T-helper 17 cell (primary cell): ENCODE measurements at places on chromosomes 12 and 14. TPM values are rescaled to one million over a fixed set of nuclear protein-coding genes. Genes with fewer than 3 reads are reported as not detected.

GRCh38 chr14:75748336-75748735 lies 87.3 kb downstream of the TTLL5 start:
- no peak for DNase-seq

The ANKRD33 gene
- total RNA-seq = not detected

DNA sequence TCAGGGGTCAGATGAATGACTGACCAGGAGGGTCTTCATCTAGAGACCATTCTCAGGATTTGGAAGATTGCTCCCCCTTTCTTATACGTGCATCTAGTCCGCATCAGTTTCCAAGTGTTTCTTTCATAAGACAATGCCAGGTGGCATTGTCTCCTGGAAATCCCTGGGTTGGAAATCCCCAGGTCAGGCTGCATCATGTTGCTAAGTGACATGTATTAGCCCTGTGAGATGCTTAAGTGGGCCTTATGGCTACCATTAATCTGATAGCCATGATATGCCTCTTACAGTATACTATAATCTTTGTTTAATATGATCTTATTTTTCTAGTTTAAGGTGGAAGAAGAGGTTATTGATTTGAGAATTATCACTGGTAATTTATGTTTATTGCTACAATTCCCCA lies 92.8 kb downstream of the DIO3 start:
- no peak for DNase-seq

- peak; percentile 36 for DNase-seq
These were observed 199.5 kb upstream of the CAND1 start for GRCh38 chr12:67069451-67070306.

The KCNMB4 gene
- total RNA-seq = 0.26 TPM

The DDX54 gene
- total RNA-seq = 75.9 TPM

DNA sequence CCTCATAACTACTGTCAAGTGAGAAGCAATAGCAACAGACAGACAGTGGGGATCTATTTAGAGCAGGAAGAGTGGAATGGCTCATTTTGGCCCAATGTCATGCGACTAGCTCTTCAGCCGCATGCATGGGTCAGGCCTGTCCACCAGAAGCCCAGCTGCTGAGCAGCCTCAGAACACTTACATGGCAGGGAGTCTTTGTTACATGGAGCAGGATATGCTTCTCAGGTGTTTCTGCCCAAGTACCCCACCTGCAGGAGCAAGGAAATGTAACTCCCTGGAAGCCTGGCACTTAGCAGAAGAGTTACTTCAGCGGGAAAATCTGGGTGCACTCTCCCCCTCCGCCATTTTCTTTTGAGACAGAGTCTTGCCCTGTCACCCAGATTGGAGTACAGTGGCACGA lies 73.5 kb upstream of the ARHGAP5 start:
- DNase-seq = no peak

- DNase-seq = no peak
These were observed 275.1 kb downstream of the NRXN3 start for GRCh38 chr14:78445275-78445674.

DNA sequence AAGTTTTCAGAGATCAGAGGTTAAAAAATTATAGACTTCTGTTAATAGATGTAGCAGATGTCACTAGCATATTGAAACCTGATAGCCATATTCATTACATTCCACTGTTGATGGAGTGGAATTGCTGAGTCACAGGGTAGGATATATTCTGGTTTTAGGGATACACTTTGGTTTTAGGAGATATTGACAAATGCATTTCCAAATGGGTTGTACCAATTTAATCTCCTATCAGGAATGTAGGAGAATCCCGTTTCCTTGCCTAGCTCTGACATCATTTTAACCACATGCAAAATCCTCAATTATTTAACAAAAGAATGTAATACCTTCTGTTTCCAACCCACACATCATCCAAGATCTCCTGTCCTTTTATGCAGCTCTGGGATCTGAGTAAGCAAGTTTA lies 30.7 kb upstream of the ESR2 start:
- DNase-seq = no peak

DNA sequence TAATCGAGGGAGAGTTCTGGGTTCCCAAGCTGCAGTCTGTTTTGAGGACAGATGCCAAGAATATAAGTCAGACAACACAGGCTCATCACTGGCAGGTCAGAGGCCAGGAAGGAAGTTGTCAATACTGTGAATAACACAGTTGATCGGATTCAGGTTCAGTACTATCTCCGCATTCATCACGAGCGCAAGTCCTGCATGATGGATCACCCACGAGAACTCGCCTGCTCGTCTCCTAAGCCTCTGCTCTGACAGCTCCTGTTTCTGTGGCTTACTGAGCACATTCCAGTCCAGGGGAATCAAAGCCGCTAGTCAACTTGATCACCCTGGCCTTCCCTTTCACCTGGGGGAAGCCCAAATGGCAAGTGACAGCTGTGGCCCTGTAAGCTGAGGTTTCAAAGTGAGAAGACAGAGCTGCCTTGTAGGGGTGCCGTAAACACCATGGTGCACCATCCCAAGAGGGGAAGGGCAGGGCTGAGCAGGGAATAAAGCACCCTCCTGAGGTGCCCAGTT lies 60.1 kb upstream of the DICER1 start:
- no peak for DNase-seq

DNA sequence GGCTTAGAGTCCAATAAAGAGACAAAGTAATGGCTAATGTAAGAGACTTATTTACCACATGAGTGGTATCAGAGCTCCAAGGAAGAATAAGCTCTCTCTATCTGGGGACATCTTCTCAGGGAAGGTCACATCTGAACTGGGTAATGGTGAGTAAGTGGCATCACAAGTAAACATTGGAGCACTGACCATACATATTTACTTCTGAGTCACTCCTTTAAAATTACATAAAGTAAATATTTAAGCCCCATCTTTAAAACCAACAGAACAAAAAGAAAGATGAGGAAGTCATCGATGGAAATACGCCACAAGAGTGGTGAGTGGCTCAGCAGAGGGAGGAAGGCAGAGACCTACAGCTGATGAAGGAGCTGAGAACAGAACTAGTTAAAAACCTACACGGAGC lies 159.9 kb downstream of the DUSP6 start:
- no peak for DNase-seq

DNA sequence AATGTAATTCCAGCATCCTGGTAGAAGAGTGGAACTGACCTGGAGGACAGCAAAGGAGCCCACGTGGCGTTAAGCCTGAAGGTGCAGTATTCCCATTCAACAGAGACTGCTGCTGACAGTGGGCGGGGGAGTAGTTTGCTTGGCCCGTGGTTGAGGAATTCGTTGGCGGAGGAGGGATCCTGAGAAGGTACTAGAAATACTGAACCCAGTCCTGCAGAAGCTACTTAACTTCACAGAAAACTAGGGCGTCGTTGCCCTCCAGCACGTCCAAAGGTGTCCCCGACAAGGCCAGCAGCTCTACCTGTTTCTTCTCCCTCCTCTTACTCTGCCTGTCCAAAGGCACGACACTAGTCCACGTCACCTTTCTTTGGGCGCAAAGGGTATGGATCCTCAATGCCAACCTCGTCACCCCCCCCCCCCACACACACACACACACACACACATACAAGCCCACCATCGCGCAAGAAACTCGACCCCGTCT lies 303 bp downstream of the PUS7L start:
- no peak for DNase-seq

The BEST3 gene
- total RNA-seq = not detected

GRCh38 chr12:15322164-15323061 lies at the start of gene PTPRO:
TSS of gene PTPRO (plus strand) at chr12:15322508.
- DNase-seq = no peak

- no peak for DNase-seq
These were observed 58.0 kb downstream of the EEA1 start for GRCh38 chr12:92871116-92871515.

- DNase-seq = no peak
These were observed 245.6 kb downstream of the SLC41A2 start for GRCh38 chr12:104712477-104712876.

DNA sequence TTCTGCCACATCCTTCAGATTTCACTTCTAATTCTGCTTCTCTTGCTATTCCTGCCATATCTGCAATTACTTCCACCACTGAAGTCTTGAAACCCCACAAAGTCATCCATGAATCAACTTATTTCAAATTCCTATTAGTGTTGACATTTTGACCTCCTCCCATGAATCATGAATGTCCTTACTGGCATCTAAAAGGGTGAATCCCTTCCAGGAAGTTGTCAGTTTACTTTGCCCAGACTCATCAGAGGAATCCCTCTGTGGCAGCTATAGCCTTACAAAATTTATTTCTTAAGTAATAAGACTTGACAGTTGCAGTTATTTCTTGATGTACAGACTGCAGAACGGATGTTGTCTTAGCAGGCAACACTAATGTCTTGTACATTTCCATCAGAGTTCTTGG lies 162.9 kb downstream of the PCNX1 start:
- DNase-seq = no peak

The IPO8 gene
- total RNA-seq = 27.4 TPM

The CCDC38 gene
- total RNA-seq = not detected

DNA sequence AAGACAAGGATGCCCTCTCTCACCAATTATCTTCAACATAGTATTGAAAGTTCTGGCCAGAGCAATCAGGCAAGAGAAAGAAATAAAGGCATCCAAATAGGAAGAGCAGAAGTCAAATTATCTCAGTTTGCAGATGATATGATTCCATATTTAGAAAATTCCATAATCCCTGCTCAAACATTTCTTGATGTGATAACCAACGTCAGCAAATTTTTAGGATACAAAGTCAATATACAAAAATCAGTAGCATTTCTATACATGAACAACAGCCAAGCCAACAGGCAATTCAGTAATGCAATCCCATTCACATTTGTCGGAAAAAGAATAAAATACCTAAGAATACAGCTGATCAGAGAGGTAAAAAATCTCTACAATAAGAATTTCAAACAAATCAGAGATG lies 969.7 kb upstream of the USP15 start:
- no peak for DNase-seq

GRCh38 chr14:91883753-91884152 lies 16.4 kb upstream of the TC2N start:
- no peak for DNase-seq

DNA sequence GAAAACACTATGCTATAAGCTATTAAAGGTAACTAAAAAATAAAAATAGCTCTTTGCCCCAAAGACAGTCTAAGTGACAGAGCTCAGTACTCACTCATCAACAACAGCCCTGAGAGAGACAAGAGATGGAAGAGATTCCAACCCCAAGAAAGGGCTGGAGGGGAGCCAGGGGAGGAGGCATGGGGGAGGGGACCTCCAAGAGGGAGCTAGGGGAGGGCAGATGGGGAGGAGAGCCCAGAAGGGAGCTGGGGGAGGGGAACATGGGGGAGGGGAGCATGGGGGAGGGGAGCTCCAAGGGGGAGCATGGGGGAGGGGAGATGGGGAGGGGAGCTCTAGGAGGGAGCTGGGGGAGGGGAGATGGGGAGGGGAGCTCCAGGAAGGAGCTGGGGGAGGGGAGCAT lies 7.7 kb downstream of the SSH1 start:
- DNase-seq = no peak

DNA sequence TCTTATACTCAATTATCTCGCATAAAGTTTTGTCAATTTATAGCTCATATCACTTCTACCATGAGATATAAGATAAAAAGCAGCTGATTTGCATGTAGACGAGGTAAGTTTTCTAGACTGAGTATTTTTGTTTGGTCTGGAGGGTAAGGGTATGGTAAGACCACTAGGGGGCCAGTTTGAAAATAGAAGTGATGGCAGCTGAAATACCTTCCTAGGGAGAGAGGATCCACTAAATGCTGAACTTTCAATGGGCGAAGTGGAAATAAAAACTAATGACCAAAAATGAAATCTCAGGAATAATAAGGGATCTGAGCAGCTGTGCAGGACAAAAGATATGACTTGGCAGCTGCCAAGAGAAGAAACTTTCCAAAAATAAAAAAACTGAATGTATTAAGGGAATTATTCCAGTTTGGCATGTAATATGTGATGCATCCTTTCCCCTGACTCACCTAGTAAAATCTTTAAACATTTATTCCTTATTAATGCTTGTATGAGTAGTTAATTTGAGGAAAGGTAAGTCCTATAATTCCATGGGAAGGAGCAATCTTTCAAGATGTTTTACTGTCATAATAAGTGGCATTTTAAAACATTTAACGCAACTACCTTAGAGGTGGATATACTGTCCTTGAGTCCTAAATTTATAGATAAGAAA lies 754.5 kb downstream of the C12orf50 start:
- no peak for DNase-seq

DNA sequence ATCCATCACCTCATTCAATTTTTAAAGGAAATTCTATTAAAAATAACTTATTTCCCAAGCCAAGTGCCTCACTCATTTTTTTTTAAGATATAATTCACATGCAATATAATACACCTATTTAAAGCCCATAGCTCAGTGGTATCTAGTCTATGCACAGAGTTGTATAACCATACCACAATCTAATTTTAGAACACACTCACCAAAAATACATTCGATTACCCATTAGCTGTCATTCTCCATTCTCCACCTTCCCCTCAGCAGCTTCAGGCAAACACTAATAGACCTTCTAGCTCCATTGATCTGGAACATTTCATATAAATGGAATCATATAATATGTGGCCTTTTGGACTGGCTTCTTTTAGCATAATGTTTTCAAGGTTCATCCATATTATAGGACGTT lies 49.5 kb downstream of the CLMN start:
- DNase-seq = no peak

DNA sequence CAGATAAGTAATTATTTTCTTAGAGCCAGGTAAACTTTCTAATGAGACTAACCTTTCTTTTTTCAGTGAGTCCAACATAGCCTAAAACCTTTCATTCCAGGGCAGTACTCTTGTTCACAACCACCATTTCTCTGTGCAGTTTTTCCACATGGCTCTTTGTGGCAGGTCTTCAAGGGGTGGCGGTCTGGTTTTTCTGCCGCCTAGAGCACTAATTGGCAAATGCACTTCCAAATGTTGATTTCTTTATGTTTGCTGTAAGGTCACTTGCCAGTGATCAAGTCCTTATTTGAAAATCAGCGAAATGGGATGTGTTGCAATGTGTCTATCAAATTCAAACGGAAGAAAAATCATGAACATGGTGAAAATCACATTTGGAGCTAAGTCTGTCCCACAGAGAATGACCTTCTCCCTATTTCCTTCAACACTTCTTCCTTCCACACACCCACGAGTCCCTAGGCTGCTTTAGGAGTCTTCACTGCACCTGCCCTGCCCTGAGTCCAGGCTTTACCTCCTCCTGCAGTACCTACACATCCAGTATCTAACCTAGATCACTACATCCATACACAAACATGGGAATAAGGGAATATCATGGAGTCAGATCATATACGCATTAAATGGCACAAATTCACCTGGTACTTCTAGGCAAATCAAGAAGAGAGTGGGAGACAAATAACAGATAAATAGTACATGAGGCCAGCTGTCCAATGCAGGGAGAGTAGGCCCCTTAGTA lies 1.9 kb downstream of the SRGAP1 start:
- DNase-seq = no peak

- no peak for DNase-seq
These were observed 192.2 kb downstream of the TMTC3 start for GRCh38 chr12:88334271-88334670.

GRCh38 chr12:46983959-46984841 lies 95.2 kb upstream of the PCED1B start:
- no peak for DNase-seq

- no peak for DNase-seq
These were observed 84.3 kb downstream of the PRIMA1 start for GRCh38 chr14:93703941-93704340.
